ENCODE measurements at places on chromosomes 5 and 9.

GRCh38 chr5:50898966-50899365 lies 232.5 kb downstream of the PARP8 start:
- DNase-seq = no peak

- no peak for DNase-seq
Measured at GRCh38 chr5:173765029-173765644, 123.0 kb upstream of the CPEB4 start.

- DNase-seq = no peak
Measured at GRCh38 chr9:134477927-134478326, 151.7 kb downstream of the RXRA start.

DNA sequence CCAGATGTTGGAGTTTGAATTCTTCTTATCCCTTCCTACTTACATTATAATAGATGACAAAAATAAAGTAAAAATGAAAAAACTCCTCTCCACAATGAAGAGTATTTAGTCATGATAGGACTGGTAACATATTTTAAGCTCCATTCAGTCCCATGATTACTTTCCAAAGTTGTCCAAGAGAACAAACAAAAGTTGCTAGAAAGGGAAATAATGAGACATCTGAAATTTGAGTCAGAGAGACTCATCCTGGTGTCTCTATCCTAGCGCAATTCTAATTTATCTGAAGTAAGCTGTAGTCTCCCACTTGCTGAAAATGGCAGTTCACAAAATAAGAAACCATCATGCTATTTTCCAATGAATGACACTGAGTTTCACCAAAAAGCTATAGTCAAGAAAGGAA lies 152.2 kb downstream of the BNC2 start:
- no peak for DNase-seq

DNA sequence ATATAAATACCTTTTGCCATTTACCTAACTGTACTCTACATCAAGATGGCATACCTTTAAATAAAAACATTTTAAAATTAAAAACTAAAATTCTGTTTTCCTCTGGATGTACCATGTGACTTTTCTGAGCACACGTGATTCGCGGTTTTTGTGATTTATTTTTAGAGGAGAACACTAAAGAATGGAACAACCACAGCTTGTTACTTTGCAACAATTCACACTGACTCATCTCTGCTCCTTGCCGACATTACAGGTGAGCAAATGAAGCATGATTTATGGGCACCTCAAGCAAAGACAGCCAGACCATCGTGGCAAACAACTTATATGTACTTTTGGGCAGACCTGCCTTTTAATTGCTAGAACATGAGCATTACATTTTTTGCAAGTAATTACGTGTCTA lies 61.3 kb downstream of the GDA start:
- no peak for DNase-seq

DNA sequence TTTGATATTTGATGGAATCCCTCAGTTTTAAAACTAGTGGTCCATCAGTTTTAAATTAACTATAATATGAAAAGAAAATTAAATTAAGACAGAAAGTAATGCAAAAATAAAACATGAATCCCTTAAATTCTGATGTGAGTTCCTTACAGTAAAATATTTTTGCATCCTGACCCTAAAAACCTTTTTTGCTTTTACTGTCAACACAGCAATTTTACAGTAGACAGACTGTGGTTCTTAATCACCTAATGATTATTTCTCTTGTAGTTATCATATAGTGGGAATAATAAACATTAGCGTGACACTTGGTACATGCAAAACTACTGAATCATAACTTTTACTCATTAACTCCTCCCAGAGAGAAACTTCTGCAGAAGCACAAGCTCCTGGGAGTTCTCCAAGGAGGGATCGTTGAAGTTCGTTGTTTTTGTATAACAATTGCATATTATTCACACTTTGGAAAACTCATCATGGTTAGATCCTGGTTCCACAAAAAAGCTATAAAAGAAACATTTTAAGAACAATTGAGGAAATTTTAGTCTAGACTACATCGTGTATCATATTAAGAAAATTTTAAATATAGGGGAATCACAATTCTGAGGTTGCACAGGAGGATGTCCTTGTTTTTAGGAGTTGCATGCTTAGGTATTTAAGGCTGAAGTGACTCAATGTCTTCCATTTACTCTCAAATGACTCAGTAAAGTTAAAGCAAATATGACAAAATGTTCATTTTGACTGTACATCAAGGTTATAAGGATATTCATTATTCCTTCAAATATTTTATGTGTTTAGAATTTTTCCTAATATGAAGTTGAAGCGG lies 88.2 kb upstream of the NIPAL4 start:
- no peak for DNase-seq

GRCh38 chr5:17304282-17304681 lies 86.9 kb downstream of the BASP1 start:
- DNase-seq = no peak

GRCh38 chr9:113515862-113516261 lies 52.3 kb downstream of the RGS3 start:
- no peak for DNase-seq

DNA sequence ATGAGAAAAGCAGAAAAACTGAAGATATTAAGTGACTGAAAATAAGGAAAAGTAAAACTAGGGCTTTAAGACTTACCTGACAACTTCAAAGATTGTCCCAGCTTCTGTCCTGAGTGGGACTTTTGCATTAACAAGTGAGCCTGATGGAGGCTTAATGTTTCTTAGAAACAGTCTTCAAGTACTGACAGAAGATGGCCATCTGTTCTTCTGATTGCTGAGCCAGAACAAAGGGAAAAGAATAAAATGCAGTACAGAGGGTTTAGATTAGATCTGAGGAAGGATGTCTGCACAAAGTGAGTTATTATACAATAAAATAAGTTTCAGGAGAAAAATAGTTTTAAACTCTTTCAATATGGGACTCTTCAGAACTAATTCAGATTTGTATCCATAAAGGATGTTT lies 500.7 kb downstream of the CETN3 start:
- no peak for DNase-seq

GRCh38 chr5:142852416-142853198 lies 82.4 kb downstream of the ARHGAP26 start:
- no peak for DNase-seq

DNA sequence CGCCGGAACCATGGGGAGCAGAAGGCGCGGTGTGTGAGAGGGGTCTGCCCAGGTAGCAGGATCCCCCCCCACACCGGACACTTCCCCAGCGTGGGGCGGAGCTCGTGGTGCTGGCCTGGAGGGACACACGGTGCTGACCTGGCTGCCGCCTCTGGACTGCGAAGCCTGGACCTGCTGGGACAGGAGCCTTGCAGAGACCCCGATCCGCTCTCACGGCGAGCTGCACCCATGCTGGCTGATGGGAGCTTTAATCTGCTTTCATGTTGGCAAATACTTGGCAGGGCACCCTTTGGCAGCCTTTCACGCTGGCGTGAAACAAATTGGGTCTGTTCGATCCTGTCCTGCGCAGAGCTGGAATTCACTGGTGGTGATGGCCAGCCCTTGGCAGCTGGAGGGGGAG lies 7.4 kb downstream of the NKD2 start:
- DNase-seq = no peak

DNA sequence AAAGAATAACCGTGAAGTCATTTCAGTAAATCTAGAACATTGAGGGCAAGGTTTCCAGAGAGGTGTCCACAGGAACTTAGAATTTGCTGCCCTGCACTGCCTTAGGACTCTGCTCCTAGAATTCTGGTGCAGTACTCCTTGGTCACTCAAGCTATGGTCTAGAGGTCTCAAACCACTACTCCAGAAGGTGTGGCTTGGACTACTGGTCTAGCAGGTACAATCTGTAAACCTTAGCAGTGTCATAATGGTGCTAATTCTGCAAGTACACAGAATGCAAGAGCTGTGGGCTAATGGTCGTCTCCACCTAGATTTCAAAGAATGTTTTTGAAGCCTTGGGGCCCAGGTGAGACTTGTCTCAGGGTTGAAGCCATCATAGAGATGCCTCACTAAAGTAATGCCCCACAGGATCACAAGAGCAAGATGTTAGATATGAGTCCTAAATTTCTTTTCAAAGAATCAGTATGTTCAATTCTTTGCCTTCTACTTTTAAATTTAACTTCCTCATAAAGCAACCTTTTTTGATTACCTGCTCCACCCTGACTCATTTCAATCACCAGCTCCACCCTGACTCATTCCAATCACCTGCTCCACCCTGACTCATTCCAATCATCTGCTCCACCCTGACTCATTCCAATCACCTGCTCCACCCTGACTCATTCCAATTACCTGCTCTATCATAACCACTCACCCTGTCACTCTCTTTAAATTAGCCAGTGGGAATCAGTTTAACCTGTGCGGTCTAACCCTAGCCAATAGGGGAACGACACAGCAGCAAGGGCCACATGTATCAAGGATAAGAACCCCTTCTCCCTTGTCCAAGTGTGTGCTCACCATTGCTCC lies 1111.8 kb upstream of the ACO1 start:
- no peak for DNase-seq

GRCh38 chr9:112103405-112103804 lies 71.7 kb downstream of the SUSD1 start:
- DNase-seq = no peak

- no peak for DNase-seq
Measured at GRCh38 chr9:114504341-114505186, 709 bp downstream of the WHRN start.

DNA sequence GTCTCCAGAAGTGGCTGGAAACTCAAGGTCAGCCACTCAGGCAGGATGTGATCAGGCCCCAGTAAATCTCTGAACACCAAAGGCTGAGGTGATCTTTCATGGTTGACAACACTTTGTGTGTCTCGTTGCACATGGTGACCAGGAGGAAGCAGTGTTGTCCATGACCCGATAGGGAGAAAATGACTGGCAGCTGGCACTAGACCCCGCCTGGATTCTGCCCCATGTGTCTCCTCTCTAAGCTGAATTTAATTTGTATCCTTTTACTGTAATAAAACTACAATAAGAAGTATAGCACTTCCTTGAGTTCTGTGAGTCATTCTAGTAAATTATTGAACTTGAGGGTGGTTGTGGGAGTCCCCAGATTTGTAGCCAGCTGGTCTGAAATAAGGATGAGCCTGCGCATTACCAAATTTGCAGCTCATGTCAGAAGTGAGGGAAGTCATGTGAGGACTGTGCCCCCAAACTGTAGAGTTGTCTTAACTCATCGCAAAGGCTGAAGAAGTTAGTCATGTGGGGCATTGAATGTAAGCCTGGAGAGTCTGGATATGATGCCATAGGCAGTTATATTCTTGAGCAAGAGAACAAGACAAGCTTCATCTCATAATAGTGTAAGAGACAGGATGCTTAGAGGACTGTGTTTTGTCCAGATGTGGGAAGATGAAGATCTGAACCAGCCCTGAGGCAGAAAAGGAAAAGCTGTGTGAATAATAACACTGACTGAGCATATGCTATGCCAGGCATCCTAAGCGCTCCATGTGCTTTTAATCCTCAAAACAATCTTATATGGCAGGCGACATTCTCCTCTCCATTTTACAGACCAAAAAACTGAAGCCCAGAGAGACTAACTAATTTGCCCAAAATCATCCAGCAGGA lies 55.9 kb downstream of the TMEM215 start:
- DNase-seq = no peak

- no peak for DNase-seq
Measured at GRCh38 chr9:118618084-118618483, 751.2 kb downstream of the BRINP1 start.

- no peak for DNase-seq
Measured at GRCh38 chr5:105274079-105274478, 1711.5 kb upstream of the NUDT12 start.

Measured in stimulated activated CD4-positive, alpha-beta T cell treated with anti-CD3 and anti-CD28 coated beads, Interleukin-2, amount 100 ng/mL, for 4 hours (primary cell).